NCI-H526 (cell line): ENCODE measurements at places on chromosomes 5 and 9.

DNA sequence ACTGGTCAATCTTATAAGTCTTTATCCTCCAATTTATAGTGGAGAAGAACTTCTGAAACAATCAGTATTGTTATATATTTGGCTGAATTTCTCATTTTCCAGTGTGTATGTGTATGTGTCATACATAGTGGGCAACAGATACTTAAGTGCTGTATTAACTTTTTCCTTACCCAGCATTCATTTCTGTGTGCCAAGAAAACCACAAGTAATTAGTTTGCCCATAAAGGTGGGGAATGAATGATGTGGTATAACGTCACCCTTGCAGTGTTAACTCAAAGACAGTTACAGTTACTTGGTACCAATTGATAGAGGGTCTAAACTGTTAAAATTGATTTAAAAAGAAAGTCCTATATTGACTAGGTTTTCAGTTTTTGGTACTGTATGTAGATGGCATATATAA is 2.0 kb downstream of the OGN start:
- DNase-seq, result no peak

DNA sequence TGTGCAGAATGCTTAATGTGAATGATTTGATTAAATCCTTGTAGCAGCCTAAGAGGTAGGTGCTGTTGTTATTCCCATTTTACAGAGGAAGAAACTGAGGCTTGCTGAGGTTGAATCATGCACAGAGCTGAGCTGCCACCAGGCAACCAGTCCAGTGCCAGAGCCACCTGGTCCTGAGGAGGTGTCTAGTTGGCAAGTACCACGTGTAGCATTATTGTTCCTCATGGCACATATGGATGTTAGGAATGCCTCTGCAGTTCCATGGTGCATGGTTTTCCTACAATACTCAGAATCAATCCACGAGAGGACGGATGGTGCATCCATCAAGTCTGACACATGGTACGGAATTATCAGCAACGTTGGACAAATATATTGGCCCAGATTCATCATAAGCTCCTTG is 8.9 kb downstream of the UBE2QL1 start:
- no peak for DNase-seq

- peak; percentile 75 for DNase-seq
These were observed 765 bp downstream of the MARCHF6 start for GRCh38 chr5:10354048-10354872.

DNA sequence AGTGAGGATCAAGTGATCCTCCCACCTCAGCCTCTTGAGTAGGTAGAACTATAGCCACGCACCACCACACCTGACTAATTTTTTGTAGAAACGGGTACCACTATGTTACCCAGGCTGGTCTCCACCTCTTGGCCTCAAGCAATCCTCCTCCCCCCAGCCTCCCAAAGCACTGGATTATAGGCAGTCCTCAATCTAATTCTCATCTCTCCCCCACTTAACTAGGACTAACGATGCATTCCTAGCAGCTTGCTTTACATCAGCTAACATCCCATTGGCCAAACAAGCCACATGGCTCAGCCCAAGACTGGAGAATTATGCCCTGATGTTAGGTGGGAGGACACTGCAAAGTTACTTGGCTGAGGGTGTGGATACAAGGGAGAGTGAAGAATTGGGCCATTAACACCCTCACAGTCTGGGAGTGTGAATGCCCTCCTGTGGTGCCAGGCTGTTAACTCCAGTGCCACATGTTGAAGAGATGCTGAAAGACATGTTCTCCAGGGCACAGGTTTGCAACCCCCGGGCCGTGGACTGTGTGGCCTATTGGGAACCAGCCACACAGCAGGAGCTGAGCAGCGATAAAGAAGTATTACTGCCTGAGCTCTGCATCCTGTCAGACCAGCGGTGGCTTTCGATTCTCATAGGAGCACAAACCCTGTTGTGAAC is 5.3 kb upstream of the ZNF367 start:
- DNase-seq, result no peak

GRCh38 chr5:129554134-129554904 is 94.2 kb downstream of the ADAMTS19 start:
- no peak for DNase-seq

DNA sequence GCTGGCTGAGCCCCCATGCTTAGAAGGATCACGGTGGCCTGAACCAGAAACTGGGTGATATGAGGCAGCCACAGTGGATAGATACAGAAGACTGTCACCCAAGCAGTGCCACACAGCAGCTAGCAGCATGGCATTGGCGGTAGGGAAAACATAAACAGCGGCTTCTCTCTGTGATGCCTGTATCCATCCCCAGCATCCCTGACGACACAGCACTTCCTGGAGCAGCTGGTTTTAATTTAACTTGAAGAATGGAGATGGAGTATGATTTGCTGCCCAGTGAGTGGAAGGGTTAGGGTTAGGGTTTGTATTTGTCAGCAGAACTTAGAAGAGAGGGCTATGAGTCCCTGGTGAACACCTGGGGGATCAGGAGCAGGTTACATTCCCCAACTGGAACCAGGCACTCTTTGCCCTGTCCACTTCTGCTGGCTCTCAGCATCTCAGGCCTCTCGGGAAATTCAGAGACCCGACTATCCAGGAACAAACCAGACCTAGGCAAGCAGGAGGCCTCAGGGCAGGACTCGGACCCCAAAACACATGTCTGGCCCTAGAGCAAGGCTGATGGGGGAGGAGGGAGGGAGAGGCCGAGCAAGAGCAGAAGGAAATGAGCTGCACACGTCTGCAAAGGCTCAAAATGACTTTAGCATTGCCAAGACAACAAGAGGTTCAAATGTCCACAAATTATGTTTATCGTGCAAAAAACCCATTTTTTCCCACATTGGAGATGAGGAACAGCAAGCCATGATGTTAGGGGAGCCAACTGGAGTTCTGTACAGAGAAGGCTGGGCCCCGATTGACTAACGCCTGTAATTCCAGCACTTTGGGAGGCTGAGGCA is 6.5 kb upstream of the GGTA1 start:
- DNase-seq, result no peak

GRCh38 chr9:137948642-137949041 is 71.1 kb downstream of the CACNA1B start:
- no peak for DNase-seq

GRCh38 chr5:54313311-54314270 is 3.2 kb upstream of the ARL15 start:
- no peak for DNase-seq

DNA sequence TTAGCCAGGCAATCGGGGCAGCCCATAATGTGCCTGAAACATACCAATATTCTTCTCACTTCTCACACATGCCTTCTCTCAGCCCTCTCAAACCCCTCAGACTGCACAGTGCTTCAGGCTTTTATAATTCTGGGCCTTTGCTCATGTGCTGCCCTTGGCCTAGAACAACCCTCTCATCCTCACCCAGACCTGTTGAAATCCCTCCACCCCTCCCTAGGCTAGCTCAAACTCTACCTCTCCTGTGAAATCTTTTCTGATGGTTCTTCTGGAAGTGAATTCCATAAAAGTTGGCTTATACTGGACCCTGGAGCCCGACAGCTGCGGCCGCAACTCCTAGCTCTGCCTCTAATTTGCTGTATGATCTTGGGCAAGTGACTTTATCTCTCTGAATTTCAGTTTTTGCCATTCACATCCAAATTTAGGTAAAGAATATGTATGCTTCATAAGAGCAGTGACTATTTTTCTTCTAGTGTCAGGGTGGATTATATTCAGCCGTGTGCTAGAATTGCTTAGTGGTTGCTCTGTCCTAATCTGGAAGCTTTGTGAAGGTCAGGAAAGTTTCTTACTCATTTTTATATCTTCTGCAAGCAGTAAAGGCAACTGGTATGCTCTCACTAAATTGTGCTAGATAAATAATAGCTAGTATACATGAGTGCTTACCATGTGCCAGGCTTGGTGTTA is 221.4 kb downstream of the MAPKAP1 start:
- DNase-seq, result no peak

- no peak for DNase-seq
These were observed 27.8 kb downstream of the PPARGC1B start for GRCh38 chr5:149757956-149758355.

DNA sequence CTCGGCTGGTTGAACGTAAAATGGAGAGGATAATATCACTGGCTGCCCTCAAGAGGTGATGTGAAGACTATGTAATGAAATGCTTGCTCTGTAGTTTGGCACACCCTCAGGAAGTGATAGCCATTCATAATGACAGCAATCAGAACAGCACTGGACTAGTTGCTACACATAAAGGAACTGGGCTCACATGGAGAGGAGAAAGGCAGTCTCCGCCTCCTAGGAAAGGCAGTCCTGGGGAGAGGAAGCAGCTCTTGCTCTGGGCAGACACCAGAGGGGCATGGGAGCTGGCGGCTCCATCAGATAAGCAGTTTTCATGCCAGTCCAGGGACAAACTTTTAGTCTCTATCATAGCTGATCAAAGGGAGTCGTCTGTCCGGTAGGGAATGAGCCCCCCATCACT is 46.9 kb downstream of the ARHGEF37 start:
- DNase-seq, result no peak
